ENCODE measurements at places on chromosomes 6 and 20.
A peak's percentile ranks its signal among the peaks of the same experiment; 100 is the strongest.

DNA sequence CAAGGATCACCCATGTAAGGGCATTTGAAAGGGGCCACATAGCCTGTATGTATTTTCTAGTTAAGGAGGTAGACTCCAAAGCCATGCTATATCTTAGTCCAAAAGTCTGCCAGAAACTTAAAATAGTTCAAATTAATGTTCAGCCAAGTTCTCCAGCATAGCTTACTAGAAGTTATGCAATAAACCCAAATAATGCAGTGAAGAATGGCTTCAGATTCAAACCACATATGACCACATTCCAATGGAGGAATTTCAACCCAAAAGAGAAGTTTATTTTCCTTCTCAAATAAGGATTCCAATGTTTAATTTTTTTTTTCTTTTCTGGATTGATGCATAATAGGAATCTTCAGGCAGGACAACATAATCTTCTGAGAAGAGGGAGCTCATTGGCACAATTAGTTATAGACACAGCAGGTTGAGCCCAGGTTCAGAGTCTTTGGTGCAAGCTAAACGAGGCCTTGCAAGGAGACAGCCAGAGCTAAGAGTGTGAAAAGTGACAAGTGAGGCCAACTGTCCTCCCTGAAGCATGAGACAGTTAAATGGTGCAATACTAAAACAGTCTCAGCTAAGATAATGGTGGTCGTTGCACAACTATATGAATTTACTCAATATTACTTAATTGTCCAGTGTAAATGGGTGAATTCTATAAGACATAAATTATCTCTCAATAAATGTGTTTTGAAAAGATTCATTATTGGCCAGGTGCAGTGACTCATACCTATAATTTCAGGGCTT, 598.8 kb upstream of the CDH4 start:
- DNase-seq: no peak

DNA sequence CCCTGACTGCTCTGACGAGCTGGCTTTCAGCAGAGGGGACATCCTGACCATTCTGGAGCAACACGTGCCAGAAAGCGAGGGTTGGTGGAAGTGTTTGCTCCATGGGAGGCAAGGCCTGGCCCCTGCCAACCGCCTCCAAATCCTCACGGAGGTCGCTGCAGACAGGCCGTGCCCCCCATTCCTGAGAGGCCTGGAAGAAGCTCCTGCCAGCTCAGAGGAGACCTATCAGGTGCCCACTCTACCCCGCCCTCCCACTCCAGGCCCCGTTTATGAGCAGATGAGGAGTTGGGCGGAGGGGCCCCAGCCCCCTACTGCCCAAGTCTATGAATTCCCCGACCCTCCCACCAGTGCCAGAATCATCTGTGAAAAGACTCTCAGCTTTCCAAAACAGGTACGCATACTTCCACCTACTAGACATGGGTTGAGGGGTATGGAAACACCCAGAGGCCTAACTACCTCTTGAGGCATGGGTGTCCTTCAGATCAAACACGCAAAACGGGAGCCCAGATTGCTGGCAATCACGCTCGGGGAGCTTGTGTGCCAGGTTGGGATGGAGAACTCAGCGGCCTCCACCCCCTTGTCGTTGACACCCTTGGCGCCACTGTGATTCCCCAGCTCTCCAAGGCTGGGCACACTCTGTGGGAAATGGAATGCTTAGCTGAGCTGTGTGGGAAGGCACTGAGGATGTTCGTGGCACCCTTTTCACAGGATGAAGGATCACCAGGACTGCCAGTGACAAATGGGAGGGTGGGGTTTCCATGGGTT, 25.3 kb downstream of the CASS4 start:
- no peak for DNase-seq

DNA sequence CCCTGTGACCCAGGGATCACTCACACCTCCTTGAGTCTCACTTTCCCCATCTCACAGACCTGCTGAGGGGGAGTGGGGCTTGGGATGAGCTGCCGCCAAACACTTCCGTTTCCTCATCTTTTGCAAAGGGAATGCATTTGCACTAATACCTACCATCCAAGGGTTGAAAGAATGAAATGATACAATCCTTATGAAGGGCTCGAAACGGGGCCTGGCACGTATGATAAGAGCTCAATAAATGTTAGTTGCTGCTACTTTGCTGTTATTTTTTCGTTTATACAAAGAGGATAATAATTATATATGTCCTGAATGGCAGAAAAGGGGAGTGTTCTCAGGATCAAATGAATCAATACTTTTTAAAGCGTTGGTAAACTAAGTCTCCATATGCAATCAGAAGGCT, 6.1 kb upstream of the TFAP2D start:
- DNase-seq: no peak

GRCh38 chr20:61806314-61806713, 259.4 kb downstream of the TAF4 start:
- no peak for DNase-seq

DNA sequence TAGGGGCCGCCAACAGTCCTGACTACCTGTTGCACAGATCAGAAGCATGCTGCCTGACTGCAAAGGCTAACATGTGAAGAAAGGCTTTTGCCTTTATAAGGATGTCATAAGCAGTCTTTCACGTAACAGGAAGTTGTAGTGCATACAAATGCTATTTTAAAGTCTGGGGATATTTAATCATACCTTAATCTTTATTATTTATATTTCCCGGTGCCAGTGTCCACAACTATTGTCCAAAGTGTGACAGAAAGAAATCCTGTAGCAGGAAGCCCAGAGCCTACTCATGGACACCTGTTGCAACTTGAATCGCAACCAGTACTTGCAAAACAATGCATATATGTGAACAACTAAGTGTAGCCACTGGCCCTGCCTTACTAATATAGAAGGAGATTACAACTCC, 235.8 kb downstream of the ALDH8A1 start:
- DNase-seq: no peak

DNA sequence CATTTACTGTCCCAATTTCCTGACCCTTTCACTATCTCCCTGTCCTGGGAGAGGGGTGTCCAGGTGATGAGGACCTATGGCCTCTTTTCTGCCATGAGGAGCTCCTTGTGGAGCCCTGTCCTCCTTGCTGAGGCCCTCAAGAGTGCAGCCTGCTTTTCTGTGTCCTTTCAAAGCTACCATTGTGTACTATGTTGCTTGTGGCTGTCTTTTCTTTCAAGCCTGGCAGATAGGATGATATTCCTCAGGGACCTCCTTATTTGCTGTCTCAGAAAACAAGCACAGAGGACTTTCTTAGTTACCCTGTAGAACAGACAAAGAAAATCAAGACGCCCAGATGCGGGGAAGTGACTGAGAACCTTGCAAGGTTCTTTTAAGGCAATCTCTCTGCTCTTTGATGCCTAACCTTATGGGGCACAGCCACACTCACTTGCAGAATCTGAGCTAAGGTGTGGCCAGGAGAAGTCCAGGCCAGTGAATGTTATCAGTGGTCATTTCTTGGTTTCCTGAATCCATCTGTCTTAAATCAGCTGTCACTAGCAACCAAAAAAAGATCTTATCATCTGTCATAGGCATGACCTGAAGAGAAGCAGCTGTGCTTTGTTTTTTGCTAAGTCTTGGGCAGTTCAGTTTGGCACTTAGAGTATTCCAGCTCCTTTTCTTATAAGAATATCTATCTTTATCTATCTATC, 17.2 kb downstream of the CARMIL1 start:
- DNase-seq: peak; percentile 11

DNA sequence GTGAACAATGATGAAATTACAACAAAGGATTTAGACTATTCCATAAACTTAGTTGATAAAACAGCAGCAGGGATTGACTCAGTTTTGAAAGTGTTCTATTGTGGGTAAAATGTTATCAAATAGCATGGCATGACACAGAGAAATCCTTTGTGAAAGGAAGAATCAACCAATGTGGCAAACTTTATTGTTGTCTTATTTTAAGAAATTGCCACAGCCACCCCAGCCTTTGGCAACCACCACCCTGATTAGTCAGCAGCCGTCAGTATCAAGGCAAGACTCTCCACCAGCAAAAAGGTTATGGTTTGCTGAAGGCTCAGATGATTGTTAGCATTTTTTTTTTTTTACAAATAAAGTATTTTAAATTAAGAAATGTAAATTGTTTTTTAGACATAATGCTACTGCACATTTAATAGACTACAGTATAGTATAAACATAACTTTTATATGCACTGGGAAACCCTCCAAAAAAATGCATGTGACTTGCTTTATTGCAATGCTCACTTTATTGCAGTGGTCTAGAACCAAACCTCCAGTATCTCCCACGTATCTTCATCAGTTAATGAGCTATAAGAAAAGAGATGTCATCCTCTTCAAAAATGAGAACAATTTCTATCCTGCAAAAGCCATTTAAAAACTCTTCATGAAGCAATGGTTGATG, 162.7 kb downstream of the SOBP start:
- DNase-seq: no peak

GRCh38 chr6:15305496-15305895, 59.6 kb downstream of the JARID2 start:
- no peak for DNase-seq

DNA sequence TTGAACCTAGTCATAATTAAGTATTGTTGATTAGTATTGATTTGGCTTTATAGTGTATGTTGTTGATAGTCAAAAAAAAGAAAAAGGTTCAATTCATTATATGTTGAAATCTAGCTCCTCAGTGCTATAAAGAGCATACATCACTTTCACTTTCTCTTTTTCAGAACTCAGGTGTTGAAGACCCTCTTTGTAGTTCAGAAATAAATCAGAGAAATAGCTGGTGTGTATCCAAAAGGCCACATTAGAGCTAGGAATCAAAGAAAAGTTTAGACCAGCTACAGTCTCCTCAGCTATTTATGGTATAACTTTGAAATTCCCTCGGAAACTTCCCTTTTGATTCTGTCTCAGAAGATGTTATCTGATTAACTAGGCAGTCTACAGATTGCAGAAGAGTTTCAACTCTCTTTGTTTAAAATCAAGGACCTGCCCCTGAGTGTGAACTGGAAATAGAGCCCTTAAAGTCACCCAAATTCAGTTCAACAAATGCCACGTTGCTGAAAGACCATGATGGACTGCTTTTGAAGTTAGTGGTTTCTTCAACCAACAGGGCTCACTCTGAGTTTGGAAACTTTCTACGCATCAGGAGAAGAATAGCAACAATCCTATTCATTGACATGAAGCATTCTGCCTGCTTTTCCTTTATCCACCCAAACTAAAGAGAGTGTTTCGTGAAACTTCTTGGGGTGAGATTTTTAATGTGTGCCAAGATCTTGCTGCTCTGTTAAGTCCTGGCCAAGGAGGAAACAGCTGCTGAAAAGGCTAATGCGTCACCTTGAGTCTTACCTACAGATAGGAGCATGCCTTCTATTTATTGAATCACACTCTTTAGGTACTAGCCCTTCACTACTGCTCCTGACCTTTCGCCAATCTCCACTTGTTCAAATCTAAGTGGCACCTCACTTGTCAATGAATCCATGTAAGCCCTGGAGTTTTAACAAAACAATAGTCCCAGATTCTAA, 111.7 kb downstream of the TNFRSF21 start:
- no peak for DNase-seq

DNA sequence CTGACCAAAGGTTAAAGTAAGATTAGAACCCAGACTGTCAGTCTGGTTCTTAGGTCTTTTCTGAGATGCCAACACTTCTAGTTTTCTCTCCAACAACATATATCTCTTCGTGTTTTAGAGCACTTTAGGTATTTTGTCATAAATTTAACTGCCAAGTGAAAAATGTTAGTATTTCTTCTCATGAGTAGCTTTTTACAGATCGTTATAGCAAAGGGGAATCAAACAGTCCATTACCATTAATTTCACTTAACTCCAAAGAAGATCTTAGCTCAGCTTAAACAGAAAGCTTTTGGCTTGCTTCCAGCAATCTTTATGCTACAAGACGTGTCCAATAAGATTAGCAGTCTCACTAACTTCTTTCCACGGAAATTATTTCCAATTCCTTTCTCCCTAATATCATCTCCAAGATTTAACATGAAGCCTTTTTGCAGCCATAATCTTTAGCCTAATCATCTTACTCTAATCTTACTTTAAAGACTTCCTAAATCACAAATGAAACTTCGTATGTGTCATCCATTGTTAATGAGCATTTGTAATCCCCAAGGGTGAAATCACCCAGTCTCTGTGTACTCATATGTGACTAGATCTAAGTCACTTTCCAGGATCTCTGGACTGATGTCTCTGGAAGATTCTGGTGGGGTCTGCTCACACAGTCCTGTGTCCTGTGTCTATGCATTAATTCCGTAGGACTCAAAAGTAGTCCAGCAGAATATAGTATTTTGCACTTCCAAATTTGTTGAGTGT, 38.7 kb downstream of the MOXD1 start:
- no peak for DNase-seq

DNA sequence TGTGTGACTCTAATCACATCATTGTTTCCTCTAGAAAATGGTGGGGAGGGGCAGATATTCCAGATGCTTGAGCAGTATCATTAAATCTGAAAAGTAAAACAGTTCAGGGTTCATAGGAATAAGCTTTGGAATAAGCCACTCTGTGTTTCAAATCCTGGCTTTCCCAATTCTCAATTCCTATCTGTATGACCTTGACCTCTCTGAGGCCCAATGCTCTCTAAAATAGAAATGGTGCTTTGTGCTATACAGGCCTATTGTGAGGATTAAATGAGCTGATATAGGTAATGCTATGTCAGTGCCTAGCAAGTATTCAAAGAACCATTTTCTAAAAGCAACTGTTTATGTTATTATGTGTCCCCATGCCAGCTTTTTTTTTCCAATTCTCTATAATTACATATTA, 209.0 kb upstream of the PRSS16 start:
- no peak for DNase-seq

- no peak for DNase-seq
Measured at GRCh38 chr20:41462372-41463161, 95.9 kb upstream of the EMILIN3 start.

Data from common myeloid progenitor, CD34-positive (primary cell).